Activated CD4-positive, alpha-beta T cell treated with anti-CD3 and anti-CD28 coated beads for 1 hour (primary cell): ENCODE measurements at places on chromosomes 13 and 19.

GRCh38 chr13:37918751-37919150 is 49.2 kb upstream of the TRPC4 start:
- no peak for DNase-seq

DNA sequence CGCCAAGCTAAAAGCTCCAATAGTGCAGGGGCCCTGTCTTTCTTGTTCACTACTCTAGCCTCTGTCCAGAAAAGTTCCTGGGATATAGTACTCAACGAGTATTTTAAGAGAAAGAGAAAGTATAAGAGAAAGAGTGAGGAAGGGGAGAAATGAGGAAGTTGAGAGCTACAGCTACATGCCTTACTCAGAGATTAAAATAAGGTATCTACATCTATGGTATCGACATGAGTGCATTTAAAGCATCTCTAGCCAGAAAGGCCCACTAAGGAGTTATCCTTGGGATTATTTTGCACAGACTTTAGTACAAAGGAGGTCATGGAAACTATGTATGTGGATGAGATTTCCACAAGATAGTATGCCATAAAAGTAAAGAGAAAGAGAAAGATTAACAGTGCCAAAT is 28.5 kb downstream of the MYCBP2 start:
- no peak for DNase-seq

- DNase-seq = no peak
Observed at GRCh38 chr13:42561752-42562467, 12.0 kb upstream of the TNFSF11 start.

DNA sequence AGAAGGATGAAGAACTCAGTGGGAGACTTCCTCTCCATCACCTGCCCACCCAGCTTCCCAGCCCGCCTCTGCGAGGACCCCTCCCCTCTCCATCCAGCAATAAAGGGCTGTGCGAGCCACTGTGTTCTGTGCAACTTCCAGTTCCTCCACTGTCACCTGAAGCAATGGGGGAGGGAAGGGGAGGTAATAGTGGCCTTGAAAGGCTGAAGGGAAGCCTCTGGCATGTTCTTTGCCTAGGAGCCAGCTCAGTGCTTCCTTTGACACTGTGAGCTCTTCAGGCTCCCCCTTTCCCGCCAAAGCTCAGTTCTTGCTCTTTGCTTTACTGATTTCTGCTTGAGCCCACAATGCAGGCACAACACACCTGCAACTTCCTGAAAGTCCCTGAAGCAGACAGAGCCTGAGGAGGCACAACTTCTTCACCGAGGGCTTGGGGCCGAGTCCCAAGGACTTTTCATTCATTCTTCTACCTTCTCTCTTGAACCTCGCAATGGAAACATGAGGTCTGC is 73.2 kb upstream of the DOCK9 start:
- DNase-seq = no peak

- no peak for DNase-seq
Observed at GRCh38 chr13:109251956-109252355, 534.4 kb downstream of the IRS2 start.

- DNase-seq = no peak
Observed at GRCh38 chr19:31534786-31535657, 185.8 kb upstream of the TSHZ3 start.

- DNase-seq = no peak
Observed at GRCh38 chr19:33499248-33499647, 22.3 kb downstream of the PEPD start.

DNA sequence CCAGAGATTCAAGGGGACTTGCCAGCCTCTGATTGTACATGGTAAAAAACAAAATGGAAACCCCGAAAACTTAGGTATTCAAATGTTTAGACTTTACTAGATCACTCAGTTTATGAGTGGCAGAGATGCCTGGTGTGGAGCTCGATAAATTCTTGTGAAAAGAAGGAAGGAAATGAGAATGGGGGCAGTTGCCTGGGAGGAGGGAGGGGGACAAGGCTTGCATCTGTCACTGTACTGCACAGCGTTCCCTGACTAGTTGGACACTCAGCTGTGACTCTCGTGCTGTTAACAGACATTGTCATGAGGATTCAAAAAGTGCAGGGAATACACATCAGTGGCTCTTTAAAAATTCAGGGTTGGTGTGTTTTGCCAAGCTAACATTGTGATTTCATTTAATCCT is 232.9 kb downstream of the ZIC5 start:
- no peak for DNase-seq

DNA sequence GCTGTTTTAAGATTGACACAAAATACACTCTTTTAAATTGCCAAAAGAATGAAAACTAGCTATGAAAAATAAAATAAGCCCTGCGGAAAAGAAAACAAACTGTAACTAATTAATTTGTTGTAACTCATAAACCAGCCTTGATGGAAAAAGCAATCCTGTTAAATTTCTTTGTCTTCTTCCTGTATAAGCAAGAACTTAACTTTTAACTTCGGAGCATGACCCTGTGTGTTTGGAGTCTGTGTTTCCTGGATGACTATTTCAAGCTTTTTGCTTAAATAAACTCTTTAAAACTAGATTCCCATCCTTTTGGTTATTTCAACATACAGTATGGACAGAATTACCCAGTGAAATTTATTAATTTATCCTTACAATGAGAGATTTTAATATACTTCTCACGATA is 122.6 kb downstream of the TNFRSF19 start:
- no peak for DNase-seq
